ENCODE measurements at places on chromosomes 6 and 20. TPM values are rescaled to one million over a fixed set of nuclear protein-coding genes. Genes with fewer than 3 reads are reported as not detected.

- no peak for DNase-seq
- no peaks in the 10 kb centered on the region for H3K4me1 ChIP-seq
- no peaks in the 10 kb centered on the region for H3K27me3 ChIP-seq
- H3K27ac ChIP-seq, result no peak overlapping the region
- peaks cover 63% of the 10 kb centered on the region for H3K36me3 ChIP-seq
These were observed 42.4 kb upstream of the EMILIN3 start for GRCh38 chr20:41408986-41409385.

TFAP2D gene
- total RNA-seq, result not detected

GRCh38 chr6:24408719-24409410, 6.1 kb downstream of the MRS2 start:
- H3K36me3 ChIP-seq, result peaks cover 24% of the 10 kb centered on the region
- H3K27me3 ChIP-seq, result no peaks in the 10 kb centered on the region
- H3K4me3 ChIP-seq, result no peak overlapping the region
- no peak for DNase-seq
- H3K27ac ChIP-seq, result no peak overlapping the region

- no peak for DNase-seq
- no peaks in the 10 kb centered on the region for H3K36me3 ChIP-seq
- no peaks in the 10 kb centered on the region for H3K27me3 ChIP-seq
- H3K27ac ChIP-seq, result no peak overlapping the region
- H3K4me1 ChIP-seq, result no peaks in the 10 kb centered on the region
- H3K4me3 ChIP-seq, result no peak overlapping the region
These were observed 61.6 kb downstream of the MDGA1 start for GRCh38 chr6:37636116-37636515.

PPP1R16B gene
- total RNA-seq, result not detected

DNA sequence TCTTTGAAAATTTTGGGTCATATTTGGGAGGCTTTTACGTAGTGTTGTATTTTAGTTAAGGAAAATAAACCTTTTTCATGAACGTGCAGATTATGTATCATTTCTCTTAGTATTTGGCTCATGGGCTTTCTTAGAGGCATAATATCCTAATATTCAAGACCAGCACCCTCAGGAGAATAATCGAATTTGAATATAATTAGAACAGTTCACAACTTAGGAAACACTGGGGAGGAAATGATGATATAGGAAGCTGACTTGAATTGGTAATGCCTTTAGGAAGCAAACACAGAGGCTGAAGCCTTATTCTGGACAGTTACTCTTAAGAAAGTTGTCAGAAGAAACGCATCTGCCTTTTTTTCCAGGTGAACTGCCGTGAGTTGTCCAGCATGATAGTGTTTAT, at the start of gene GFRAL:
TSS of gene GFRAL (plus strand) at position 301 of the 400 bp plus-strand sequence. CDS start at position 387, 86 bp downstream.
- no peak for DNase-seq
- no peaks in the 10 kb centered on the region for H3K27me3 ChIP-seq
- H3K4me1 ChIP-seq, result no peaks in the 10 kb centered on the region
- H3K27ac ChIP-seq, result no peak within 1 kb of the TSS
- H3K36me3 ChIP-seq, result no peaks in the 10 kb centered on the region
